Glutamatergic neuron (in vitro differentiated cells): ENCODE measurements at places on chromosomes 4 and X. TPM values are rescaled to one million over a fixed set of nuclear protein-coding genes. Genes with fewer than 3 reads are reported as not detected.

Gene WDR1
- total RNA-seq: 161 TPM

Gene PRKG2
- total RNA-seq: 29.7 TPM

Gene SOD3
- not detected for total RNA-seq

Gene ABCG2
- total RNA-seq: not detected

Gene GLRA2
- total RNA-seq: 1.9 TPM

Gene VCX3A
- total RNA-seq: not detected

Gene C4orf36
- not detected for total RNA-seq

Gene FAM184B
- not detected for total RNA-seq

Gene AIFM1
- total RNA-seq: 29.1 TPM

Gene PHF8
- 32.6 TPM for total RNA-seq

Gene SHISA3
- 0.42 TPM for total RNA-seq

Gene RENBP
- total RNA-seq: 16.1 TPM

Gene L1CAM
- 925 TPM for total RNA-seq

Gene BEX1
- total RNA-seq: 140 TPM

Gene MAGEB1
- total RNA-seq: not detected

Gene TAF7L
- 0.25 TPM for total RNA-seq

Gene HSFX4
- total RNA-seq: not detected

Gene RIPPLY1
- total RNA-seq: not detected

Gene MRFAP1
- 226 TPM for total RNA-seq

Gene PLS3
- total RNA-seq: 17.8 TPM

Gene N4BP2
- total RNA-seq: 9.7 TPM

Gene PNMA6A
- total RNA-seq: 14.0 TPM

Gene MAGEE2
- total RNA-seq: not detected

Gene CSAG3
- total RNA-seq: 7.4 TPM

Gene UGT2B11
- not detected for total RNA-seq

Gene CNKSR2
- total RNA-seq: 18.5 TPM

Gene NSG1
- 208 TPM for total RNA-seq

Gene ARSH
- total RNA-seq: not detected

Gene CYTL1
- total RNA-seq: not detected
